Osteocyte (in vitro differentiated cells): ENCODE measurements at places on chromosomes 3 and 15. TPM values are rescaled to one million over a fixed set of nuclear protein-coding genes. Genes with fewer than 3 reads are reported as not detected.
A peak's percentile ranks its signal among the peaks of the same experiment; 100 is the strongest.

GRCh38 chr15:66654739-66655375 lies 47.2 kb upstream of the SMAD6 start:
- H3K36me3 ChIP-seq = no peaks in the 10 kb centered on the region
- no peak overlapping the region for H3K27ac ChIP-seq
- no peak for DNase-seq
- no peak overlapping the region for H3K4me3 ChIP-seq
- H3K27me3 ChIP-seq = no peaks in the 10 kb centered on the region
- H3K4me1 ChIP-seq = peaks cover 19% of the 10 kb centered on the region

GRCh38 chr3:195150181-195151118 lies 120.5 kb downstream of the XXYLT1 start:
- H3K27ac ChIP-seq = peak overlapping the region; percentile 85
- no peaks in the 10 kb centered on the region for H3K36me3 ChIP-seq
- H3K4me1 ChIP-seq = peaks cover 54% of the 10 kb centered on the region
- no peaks in the 10 kb centered on the region for H3K27me3 ChIP-seq
- peak overlapping the region; percentile 69 for H3K4me3 ChIP-seq
- no peak for DNase-seq

The GABRB3 gene
- total RNA-seq = 7.4 and 9.7 TPM in 2 replicates

The RYR3 gene
- total RNA-seq = not detected in 2 replicates

The EIF4E3 gene
- total RNA-seq = 7.7 TPM in 2 replicates
